Non-pigmented ciliary epithelial cell (primary cell): ENCODE measurements at places on chromosomes 3 and 15.

DNA sequence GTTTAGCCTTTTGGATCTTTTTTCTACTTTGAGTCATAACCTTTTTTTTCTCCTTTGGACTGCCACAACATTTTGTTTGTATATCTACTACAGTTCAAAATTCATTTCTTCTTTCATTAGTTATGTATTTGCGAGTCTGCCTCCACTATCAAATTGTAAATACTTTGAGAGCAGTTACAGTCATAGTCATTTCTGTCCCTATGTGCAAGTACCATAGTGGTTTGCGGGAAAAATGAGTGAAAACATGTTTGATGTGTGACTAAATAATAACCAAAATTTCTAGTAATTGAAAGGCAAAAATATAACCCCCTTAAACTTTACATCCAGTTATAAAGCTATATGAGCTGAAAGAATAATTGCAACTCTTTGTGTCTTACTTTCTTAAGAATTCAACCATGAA, 45.8 kb upstream of the CCDC50 start:
- DNase-seq, result no peak

- no peak for DNase-seq
Measured at GRCh38 chr3:112818289-112818688, 28.4 kb downstream of the CD200R1L start.

DNA sequence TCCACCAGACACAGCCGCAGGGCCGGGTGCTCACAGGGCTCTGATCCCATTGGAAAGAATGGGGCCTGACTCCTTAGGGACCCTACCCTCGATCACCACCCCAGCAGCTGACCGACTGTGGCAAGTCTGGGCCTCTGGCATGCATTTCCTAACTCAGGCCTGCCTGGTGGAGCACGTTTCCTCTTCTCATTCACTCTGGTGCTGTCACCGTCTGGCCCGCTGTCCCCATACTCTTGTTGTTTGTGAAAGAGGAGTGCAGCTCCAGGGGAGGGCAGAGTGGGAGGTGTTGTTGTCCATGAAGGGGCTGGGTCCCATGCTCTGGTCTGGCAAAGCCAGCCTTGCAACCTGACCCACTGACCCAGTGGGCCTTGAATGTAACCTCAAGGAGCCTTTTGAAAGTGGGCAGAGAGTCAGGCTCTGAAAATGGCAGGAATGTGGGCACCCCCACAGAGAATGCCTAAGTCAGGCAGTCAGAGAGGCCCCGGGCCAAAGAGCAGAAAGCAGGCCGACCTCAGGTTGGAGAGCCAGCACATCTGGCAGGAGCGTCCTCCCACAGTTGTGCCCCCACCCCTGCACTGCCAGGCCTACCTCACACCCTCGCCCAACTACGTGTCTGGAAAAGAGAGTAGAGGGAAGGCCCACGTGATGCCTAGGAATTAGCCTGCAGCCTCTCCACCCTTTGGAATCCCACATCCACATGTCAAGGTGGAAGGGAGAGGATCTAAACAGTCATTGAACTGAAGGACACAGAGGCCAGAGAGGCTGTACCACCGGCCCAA, 10.9 kb downstream of the SEMA7A start:
- DNase-seq, result no peak

GRCh38 chr3:33645060-33645647, 72.9 kb downstream of the CLASP2 start:
- DNase-seq, result no peak

GRCh38 chr3:82978368-82978767, 1216.9 kb upstream of the GBE1 start:
- DNase-seq, result no peak

GRCh38 chr3:111850537-111850936, 8.5 kb upstream of the PHLDB2 start:
- no peak for DNase-seq

- DNase-seq, result no peak
Measured at GRCh38 chr3:21795152-21795837, 44.3 kb upstream of the ZNF385D start.

DNA sequence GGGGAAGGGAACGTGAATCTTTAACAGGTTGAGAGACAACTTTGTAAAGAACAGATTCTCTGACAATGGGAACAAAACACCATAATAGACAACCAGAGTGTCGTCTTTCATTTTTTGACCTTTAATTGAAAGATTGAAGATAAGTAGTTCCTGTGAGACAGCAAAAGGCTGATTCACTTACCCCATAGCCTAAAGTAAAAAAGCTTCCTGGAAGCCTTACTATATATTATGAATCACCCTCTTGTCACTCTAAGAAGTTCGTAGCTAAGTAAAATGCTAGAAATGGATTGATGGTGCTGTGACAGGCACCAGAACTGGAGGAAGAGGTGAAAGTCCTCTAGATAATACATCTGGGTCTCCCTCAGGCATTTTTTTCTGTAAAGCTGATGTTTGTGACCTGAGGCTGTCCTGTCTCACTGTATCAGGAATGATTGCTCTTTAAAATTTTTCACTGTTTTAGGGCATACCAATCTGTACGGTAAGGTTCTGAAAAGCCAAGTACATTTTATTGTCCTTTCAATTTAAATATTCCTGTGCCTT, 824.6 kb upstream of the SEMA6D start:
- DNase-seq, result no peak

DNA sequence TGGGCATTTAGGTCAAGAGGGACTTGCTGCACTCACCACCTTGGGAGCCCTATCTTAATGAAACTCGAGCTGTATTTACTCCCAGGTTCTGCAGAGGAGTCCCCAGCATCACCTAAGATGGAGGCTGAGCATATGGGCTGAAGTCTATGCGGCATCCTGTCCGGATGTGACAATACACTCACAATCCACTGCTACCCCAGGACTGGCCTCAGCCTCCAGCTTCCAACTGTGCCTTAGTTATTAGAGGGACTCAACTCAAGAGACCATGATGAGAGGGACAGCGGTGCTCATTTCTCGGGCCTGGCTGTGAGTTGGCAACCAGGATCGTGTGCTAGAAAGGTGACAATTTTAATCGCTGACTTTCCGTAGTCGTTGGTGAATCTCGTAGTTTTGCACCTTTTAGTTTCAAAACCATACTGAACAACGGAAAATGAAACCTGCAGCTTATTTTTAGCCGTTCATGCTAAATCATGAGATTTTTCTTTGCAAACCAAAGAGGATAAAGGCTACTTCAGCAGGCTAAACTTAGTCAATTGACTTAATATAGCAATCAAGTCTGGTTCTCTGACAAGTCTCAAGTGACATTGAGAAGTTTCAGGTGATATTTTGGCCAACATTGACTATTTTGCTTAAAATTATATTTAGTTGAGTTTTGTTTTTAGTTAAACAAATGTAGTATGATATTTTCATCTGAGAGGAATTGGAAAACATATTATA, 11.1 kb downstream of the ZBTB38 start:
- DNase-seq, result no peak

- no peak for DNase-seq
Measured at GRCh38 chr15:75786575-75786947, 56.7 kb upstream of the UBE2Q2 start.

GRCh38 chr3:124714223-124714853, 15.9 kb upstream of the UMPS start:
- DNase-seq, result no peak

- DNase-seq, result no peak
Measured at GRCh38 chr3:113952921-113953320, 5.1 kb downstream of the ZDHHC23 start.
